ENCODE measurements at places on chromosomes 3 and 15.

GRCh38 chr15:50068016-50068415 lies 51.0 kb downstream of the ATP8B4 start:
- no peak for DNase-seq

GRCh38 chr3:179068779-179069530 lies 2.7 kb downstream of the ZMAT3 start:
- peak; percentile 56 for DNase-seq

DNA sequence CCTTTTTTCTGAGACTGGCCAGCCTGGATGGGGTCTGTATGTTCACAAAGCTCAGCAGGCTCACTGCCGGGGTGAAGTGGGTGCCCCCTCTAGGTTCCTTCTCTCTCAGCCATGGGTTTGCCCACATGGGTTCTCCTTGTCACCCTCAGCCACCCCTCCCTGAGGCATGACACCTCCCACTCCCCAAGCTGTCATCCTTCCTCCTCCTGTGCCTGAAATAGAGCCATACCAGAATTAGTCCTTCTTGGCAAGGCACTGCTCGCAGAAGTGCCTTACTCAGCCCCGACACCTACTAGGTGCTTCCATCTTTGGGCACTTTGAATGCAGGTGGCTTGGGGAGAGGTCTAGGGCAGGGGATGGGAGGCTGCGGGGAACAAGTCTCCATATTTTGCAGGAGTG lies 62.9 kb upstream of the SEC13 start:
- DNase-seq: no peak

- DNase-seq: peak; percentile 97
Observed at GRCh38 chr3:126475413-126476114, at the start of gene ZXDC. TSS of gene ZXDC (minus strand) at chr3:126475891. CDS start at chr3:126475865, 26 bp downstream.

DNA sequence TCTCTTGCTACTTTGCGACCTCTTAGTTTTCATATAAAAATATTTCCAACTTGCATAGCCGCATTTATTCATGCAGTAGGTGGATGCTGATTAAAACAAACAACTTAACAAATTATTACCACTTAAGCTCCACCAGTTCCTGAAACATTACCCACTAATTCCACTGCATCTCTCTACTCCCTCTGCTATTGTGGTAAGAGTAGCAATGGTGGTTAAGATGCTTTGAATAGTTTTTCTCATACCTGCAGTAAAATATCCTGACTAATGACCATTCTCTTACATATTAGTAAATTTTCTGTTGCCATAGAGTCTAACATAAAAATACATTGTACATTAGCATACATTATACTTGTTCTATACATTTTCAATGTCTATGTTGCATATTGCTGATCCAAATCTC lies 397.6 kb upstream of the PLSCR5 start:
- no peak for DNase-seq

DNA sequence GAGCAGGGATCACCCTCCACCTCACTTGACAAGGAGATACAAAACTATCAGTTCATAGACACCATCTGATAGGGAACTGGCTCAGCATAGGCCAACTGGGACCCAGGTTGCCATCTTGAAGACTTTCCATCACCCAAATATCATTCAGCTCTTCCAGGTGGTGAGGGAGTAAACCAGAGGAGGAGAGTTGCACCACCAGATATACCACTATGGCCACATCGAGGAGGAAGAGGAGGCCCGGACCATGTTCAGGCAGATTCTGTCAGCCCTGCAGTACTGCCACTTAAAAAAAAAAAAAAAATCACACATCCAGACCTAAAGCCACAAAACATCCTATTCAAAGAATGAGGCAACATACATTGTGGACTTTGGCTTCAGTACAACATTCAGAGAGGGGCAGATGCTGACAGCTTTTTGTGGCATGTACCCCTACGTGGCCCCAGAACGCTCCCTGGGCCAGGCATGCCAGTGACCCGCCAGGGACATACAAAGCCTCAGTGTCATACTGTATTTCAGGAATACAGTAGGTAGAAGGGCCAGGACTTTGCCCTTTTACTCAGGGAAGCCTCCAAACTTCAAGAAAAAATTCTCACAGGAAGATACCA lies 18.4 kb upstream of the EMC3 start:
- peak; percentile 29 for DNase-seq

GRCh38 chr3:160735826-160736225 lies 20.2 kb upstream of the PPM1L start:
- DNase-seq: no peak

DNA sequence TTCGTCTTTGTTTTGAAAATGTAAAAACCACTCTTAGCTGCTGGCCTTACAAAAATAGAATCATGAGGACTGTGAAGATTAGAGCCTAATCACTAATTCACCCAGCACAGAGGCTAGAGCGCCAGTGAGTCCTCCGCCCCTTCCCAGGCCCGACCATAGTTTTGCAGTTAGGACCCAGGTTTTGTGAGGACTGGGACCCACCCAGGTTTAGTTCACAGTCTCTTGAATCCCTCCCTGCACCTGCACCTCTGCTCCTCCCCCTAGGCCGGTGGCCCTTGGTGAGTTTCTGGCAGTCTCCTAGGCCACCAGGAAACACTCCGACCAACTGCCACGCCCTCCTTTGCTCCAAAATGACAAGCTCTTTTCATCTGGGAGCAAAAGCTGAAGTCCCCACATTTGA lies 136.0 kb upstream of the CCDC54 start:
- DNase-seq: peak; percentile 56

- no peak for DNase-seq
Observed at GRCh38 chr15:66703540-66703941, 1.5 kb downstream of the SMAD6 start.

DNA sequence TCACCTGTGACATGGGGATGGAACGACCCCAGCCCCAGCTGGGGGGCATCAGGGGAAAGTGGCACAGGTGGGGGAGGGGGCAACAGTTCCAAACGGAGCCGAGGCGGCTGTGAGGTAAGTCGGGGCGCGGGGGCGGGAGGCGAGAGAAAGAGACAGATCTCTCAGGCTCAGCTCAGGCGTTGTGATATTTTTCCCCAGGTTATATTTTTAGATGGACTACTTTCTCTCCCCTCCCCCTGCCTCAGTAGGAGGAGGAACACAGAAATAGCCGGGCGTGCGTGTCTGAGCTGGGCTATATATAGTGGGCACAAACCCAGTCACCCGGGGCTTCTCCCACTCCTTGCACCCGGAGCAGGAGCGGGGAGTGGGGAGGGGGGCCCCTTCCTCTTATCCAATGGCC lies 91.0 kb upstream of the LINGO1 start:
- DNase-seq: no peak

- no peak for DNase-seq
Observed at GRCh38 chr3:130828948-130829947, 64.6 kb upstream of the ATP2C1 start.

Data from cardiac fibroblast (primary cell).